ENCODE measurements at places on chromosomes 7 and 10. TPM values are rescaled to one million over a fixed set of nuclear protein-coding genes. Genes with fewer than 3 reads are reported as not detected.

The OR2A5 gene
- total RNA-seq = not detected

The RNF32 gene
- total RNA-seq = 0.23 TPM

The SPDYE2 gene
- total RNA-seq = not detected

The AMZ1 gene
- under 0.01 TPM for total RNA-seq

The PRPS1L1 gene
- total RNA-seq = 0.14 TPM

GRCh38 chr10:4944841-4945240 is 18.4 kb upstream of the AKR1C1 start:
- no peak for DNase-seq

GRCh38 chr10:118808601-118809356 is 54.0 kb upstream of the CACUL1 start:
- no peak for DNase-seq

GRCh38 chr10:122113945-122114747 is 125.2 kb downstream of the TACC2 start:
- peak; percentile 62 for DNase-seq

DNA sequence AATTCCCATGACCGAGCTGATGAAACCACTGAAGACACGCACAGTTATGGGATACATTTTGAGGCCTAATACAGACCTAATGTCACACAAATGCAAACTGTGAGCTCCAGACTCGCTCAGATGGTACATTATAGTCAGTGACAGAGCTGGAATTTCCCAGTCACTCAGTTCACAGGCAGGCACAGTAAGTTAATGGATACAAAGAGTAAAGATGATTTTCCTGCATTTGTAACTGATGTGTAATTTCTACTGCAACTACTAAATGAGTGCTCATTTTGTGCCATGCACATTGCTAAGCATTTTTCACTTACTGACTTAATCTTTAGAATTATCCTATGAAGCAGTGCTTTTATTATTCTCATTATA is 56.5 kb downstream of the ENO4 start:
- no peak for DNase-seq

DNA sequence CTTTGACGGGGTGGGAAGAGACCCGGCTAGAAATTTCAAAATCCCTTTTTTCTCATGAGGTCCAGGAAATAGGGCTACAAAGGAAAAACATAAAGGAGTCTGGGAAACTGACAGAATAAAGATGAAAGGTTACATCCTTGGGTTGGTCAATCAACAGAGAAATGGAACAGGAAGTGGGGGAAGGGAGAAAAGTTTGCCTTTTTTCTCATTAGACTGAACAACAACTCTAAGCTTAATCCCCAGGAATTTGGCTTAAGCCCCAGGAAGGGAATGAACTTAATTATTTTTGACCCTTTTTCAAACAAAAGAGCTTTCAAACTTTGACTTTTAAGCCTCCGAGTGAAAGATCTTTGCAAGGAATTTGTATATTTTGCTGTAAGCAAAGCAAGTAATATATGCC is 32.7 kb downstream of the LGI1 start:
- DNase-seq = no peak

DNA sequence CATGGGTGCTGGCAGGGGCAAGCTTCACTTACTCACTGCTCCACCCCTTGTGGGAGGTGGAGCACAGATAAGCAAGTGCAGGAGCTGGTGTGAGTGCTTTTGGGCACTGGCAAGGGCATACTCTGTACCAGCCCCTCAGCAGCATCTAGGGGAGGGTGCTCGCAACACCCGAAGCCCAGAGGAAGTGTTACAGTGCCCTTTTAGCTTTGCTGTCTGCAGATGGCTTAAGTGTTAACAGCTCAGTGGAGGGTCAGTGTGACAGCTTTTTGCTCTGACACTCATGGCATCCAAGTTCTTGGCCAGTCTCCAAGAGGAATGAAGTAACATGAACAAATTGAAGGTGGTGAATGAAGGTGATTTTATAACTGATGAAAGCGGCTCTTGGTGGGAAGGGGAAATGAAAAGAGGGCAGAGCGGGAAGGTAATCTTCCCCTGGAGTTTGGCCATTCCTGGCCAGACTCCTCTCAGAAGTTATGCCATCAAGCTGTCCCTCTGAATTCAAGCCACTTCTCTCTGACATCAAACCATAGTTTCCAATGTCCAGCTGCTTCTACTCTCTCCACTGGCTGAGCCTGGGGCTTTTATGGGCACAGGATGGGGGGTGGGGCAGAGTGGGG is 862.5 kb downstream of the KCNMA1 start:
- no peak for DNase-seq

- peak; percentile 8 for DNase-seq
These were observed 62.5 kb downstream of the R3HCC1L start for GRCh38 chr10:98196985-98197384.

- no peak for DNase-seq
These were observed 195.0 kb downstream of the HGF start for GRCh38 chr7:81574723-81575326.

- DNase-seq = no peak
These were observed 103.5 kb upstream of the NANOS1 start for GRCh38 chr10:118926072-118926417.

GRCh38 chr7:66732439-66732838 is 8.1 kb upstream of the RABGEF1 start:
- DNase-seq = no peak

DNA sequence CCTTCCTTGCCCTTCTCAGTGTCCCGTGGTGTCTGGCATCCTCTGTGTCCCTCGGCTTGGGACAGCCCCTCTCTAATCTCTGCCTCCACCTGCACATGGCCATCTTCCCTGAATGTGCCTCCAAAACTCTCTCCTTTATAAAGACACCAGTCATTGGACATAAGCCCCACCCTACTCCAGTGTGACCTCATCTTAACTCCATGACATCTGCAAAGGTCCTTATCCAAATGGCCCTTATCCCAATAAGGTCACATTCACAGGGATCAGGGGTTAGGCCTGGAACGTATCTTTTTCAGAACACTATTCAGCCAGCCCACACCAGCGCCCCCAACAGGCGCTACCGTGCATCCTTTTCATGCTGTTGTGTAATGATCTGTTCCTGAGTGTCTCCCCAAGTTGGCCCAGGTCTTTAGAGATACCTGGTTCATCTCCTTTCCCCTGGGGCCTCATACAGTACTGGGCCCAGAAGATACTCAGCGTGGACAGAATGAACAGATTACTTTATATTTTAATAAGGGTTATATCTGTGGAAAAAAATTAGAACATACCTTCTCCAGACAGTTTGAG is 132.6 kb upstream of the ADAM12 start:
- no peak for DNase-seq

DNA sequence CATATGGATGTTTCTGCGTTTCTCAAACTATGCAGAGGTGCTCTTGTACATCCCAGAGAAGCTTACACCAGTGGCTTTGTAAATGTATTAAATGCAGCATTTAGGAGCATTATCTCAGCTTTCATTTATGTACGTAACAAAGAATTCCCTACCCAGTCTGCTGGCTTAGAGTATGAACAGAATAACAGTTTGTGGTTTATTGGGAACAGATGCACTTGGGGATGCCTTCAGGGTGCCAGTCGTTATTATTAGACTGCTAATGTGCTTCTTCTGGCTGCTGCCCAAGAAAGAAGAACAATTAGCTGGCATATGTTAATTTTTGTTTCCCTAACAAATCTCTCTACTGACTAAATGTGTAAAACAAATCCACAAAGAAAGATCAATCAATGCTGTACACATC is 241.9 kb downstream of the FOXP2 start:
- no peak for DNase-seq

DNA sequence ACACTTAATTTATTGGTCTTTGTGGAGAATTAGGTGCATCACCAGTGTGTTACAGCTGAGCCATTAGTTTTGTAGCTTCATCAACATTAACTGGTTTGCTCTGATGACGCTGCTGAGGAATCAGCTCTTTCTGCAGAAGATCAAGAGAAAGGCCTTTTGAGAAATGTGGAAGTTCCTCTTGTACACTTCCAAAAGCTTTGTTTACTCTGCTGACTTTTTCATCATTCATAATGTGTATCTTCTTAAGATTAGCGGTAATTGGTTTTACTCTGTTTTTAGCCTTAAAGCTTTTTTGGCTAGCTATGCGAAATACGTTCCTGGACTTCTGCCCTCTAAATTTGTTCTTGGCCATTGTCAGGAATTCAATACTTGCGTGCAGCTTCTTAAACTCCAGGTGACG is 8.2 kb upstream of the PHYH start:
- DNase-seq = no peak

DNA sequence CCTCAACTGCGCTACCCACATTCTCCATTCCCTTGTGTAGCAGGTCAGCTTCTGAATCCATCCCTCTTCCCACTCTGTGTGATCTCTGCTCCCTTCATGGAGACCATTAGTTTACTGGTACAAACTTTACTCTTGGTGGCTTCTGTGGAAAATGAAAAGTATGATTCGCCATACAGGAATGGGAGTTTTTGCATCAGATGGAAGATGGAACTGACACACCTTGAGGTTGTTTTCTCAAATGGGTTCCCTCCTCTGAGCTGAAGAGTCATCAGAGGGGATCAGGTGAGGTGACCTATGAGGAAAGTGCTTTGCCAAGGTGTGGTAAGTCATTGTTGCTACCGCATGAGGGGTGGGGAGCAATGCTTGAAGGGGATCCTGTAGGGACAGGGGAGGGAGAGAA is 266.8 kb downstream of the INHBA start:
- no peak for DNase-seq

DNA sequence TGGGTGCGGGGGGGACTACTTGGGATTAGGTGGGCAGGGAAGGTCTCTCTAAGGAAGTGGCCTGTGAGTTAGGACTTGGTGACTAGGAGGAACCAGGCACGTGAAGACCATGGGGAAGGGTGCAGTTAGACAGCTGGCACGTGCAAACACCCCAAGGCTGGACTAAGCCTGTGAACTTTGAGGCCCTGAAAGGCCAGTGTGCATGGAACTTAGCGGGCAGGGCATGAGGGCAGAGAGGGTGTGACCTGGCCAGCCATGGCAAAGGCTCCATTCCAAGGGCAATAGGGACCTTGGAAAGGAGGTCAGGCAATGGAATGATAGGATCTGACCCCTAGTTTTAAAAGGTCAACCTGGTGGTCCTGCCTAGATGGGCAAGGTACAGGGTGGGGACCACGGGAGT is 158.4 kb upstream of the PCBD1 start:
- no peak for DNase-seq

GRCh38 chr10:14550471-14550981 is 219.8 kb upstream of the FRMD4A start:
- DNase-seq = no peak

GRCh38 chr10:71072131-71072822 is 140.1 kb upstream of the UNC5B start:
- no peak for DNase-seq

- DNase-seq = peak; percentile 47
These were observed 74.8 kb upstream of the GPR37 start for GRCh38 chr7:124840435-124840834.

DNA sequence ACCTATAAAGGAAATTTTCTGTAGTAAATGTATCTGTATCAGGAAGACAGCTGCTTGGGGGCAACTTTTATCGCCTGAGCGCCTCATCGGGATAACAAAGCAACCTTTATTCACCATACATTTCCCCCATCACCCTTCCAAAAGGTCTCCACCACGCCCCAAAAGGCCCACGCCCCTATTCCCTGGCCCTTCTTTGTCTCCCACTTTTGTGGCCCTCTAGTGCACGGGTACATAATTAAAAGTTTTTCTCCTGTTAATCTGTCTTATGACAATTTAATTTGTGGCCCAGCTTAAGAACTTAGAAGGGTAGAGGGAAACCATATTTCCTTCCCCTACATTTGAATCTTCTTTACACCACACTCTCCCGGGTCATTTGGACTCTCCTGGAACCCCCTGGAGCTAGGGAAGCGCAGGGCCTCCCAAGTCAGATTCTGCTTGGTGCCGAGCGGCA is 625 bp downstream of the RP9 start:
- DNase-seq = no peak

- peak; percentile 86 for DNase-seq
These were observed 50.5 kb upstream of the FOXK1 start for GRCh38 chr7:4631380-4632179.

DNA sequence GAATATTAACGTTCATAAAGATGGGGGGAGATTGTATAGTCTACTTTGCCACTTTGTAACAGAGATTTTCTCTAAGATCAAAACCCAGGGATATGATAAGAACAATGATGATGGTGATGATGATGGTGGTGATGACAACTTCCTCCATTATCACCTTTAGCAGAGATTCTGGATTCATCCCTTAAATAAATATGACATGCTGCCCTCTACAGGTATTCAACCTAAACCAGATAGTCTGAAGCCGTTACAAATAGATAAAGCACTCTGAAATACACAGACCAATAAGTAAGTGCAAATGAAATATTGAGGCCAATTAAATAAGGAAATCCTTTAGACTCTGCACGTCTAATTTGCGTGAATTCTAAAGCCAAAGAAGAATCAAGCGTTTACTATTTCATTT is 211.5 kb downstream of the CREB5 start:
- DNase-seq = peak; percentile 12

DNA sequence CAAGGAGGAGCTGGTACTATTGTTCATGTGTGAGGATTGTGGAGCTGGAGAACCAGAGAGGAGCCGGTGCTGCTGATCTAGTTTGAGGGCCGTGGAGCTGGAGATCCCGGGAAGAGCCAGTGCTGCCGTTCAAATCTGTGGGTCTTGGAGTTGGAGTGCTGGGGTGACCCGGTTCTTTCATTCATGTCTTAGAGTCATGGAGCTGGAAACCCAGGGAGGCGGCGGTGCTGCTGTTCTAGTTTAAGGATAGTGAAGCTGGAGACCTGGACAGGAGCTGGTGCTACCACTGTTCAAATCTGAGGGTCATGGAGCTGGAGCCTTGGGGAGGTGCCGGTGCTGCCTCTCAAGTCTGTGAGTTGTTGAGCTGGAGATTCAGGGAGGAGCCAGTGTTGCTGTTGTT is 88.5 kb upstream of the ZNF479 start:
- DNase-seq = no peak

DNA sequence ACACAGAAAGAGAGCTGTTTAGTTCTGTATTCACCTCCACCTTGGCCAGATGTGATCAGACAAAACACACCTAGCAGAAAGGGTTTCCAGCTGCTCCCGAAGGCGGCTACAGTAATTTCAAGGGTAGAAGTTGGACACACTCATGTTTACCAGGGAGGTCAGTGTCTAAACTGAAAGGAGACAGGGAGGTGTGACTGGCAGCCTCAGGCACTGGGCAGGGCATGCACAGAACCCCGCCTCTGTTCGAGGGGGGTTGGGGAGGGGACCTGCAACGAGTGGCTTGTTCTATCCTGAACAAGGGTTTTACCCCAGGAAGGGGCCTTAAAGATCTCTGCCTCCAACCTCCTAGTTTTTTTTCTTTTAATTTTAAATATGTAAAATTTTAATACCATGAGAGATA is 49.6 kb downstream of the BPGM start:
- no peak for DNase-seq

- no peak for DNase-seq
These were observed 321.6 kb upstream of the LRRTM3 start for GRCh38 chr10:66604195-66604594.

DNA sequence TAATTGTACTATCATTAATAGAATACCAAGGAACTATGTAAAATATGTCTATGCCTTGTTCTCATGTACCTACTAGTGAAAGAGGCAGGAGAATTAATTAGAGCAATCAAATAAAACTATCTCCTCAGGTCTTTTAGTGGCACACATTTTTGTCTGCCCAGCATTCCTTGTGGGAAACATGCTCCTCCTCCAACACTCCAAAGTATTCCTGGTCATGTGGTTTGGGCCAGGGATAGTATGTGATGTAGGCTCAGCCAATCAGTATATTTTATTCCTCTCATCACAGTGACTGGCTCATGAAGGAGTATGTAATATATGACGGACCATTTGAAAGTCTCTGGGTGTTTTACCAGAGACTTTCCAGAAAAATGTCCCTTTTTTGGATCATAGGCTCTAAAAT is 16.7 kb upstream of the SYPL1 start:
- DNase-seq = no peak
